Activated T-cell treated with anti-CD3 and anti-CD28 coated beads for 24 hours (primary cell): ENCODE measurements at places on chromosomes 3 and 15.

DNA sequence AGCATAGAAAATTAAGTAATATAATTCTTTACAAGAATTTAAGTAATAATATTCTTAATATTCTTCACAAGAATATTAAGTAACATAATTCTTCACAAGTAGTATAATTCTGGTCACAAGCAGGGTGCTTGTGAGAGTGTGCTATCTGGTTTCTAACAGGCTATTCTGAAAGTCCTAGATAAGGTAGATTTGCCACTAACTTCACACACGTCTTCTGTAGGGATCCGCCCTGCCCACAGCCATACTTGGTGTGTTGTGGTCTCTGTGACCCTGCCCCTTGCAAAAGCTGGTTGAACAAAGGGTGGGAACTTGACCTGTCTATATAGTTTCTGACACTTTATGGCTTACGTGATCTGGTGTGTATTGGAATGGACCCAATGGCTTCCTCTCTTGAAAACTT is 253.4 kb upstream of the MDFIC2 start:
- DNase-seq: no peak

- no peak for DNase-seq
These were observed 24.3 kb upstream of the IL12A start for GRCh38 chr3:159964166-159964973.

DNA sequence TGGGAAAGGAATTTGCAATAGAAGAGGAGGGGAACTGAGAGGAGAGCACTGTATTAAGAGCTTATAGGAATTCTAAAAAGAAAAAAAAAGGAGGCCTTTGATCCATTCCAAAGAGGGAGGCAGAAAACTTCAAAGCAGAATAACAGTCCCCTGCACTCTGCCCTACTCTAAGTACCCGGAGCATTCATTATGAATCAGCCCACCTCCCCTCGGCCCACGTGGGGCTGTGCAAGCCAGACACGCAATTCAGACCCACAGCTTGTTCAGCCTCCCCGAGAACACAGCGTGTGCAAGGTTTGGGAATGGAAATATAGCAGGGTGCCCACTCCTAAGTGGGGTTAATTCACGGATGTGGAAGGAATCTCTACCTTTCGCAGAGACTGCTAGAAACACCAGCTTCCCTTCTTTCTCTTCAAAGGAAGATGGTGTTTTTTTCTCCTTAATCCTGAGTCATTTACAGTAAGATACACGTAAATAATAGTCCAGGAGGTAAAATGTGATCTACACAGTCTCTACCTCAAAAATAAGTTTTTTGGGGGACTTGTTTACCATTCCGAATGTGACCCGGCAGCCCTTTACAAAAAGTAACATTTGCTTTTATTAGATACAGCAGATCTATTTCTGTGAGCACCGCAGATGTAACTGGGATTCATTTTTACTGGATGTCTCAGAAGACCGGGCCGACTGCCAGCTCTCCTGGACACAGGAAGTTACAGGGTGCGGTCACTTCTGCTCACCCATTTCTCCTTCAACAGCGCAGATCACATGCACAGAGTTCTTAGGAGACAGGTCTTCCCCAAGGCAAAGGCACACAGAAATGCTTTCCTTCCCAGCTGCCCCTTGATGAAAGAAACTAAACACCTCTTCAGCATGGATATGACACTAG is 768.5 kb upstream of the CFAP20DC start:
- DNase-seq: no peak

DNA sequence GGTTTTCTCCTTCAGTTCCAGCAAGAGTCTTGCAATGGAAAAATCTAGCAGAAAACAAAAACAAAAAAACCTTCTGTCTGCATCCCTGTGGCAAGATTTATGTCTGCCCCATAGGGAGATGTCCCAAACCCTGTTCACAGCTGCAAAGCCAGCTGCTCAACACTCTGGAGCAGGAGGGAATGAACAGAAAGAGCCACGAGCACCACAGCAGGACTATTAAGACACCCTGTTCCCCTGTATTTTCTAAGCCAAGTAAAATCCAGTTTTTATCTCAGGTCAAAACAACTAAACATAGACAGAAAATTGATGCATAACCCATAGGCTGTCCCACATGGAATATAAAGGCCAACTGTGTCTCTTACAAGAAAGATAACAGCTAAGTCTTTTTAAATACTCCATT is 357.9 kb downstream of the LSAMP start:
- DNase-seq: no peak

GRCh38 chr3:50674349-50675178 is at the start of gene DOCK3:
Gene DOCK3 (plus strand): TSS chr3:50674927. CDS start chr3:50675264, 337 bp downstream.
- peak; percentile 48 for DNase-seq

DNA sequence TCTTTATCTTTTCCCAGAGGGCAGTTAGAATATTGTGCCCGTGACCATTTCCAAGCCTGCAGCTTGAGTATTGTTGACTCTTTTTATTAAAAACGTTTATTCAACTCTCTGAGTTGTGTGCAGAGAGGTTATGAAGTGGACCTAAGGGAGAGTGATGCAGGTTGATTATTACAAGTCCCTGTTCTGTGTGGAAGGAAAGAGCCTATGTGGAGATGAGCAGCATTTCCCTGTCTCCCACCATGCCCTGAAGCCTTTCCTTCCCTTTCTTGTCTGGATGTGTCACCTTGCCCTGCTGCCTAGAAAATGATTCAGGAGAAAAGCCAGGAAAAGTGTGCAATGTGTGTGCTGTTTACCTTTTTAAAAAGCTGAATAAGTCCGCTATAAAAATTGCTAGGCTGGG is 19.4 kb downstream of the ZPLD1 start:
- DNase-seq: no peak

DNA sequence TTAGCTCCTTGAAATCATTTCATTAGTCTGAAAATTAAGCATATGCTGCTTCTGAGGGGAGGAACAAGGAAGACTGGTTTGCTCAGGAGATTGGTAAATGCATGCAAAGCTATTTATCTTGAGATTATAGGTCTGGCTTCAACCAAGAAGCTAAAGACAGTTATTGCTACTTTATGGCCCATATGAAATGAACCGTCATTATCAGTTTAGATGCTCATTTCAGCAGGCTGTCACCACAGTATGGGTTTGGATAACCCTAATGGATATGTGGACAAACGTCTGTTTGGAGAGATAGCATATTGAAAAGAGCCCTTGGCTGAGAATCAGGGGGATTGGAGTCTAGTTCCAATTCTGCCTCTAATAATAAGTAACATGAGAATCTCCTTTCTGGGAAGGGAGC is 922.6 kb downstream of the TUSC7 start:
- no peak for DNase-seq

DNA sequence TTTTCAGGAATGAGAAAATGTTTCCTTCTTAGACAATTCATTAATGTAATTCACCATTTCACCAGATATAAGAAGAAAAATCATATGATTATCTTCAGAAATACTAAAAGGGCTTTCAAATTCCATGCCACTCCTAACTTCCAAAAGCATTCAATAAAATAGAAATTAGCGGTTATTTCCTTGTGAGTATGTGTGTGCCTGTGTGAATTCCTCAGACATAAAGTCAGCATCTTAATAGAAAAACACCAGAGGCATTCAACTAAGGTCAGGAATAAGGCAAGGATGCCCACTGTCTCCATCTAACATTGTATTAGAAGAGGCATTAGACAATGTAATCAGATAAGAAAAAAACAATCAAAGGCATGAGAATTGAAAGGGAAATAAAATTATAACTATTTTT is 88.4 kb downstream of the PLCH1 start:
- no peak for DNase-seq

DNA sequence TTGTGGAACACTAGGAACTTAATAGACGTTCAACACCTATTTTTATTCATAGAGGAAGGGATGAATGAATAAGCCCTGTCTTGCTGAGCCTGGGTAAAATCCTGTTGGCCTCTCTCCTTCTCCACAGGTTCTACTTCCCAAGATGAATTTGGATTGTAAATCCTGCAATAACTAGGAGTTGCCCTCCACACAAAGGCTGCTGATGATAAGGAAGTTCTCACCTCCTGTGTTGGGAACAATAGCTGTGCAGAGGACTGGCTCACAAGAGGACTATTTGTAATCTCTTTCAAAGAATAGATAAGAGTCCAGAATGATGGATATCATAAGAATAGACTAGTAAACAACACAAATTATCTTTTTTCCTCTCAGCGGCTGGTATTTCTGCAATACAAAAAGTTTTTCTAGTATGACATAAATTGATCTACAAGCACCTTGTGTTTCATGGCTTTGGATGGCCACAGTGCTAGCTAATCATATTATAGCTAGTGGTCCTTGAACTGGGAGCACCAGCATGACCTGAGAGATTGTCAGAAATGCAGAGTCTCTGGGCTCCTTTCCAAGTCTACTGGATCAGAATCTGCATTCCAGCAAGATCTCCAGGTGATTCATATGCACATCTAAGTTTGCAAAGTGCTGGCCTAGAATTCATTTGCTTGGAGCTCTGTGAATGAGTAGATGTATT is 28.1 kb upstream of the COL6A6 start:
- DNase-seq: no peak

- no peak for DNase-seq
These were observed 48.0 kb upstream of the KLF13 start for GRCh38 chr15:31278544-31279220.

- no peak for DNase-seq
These were observed 28.1 kb downstream of the CHST14 start for GRCh38 chr15:40498891-40499290.

DNA sequence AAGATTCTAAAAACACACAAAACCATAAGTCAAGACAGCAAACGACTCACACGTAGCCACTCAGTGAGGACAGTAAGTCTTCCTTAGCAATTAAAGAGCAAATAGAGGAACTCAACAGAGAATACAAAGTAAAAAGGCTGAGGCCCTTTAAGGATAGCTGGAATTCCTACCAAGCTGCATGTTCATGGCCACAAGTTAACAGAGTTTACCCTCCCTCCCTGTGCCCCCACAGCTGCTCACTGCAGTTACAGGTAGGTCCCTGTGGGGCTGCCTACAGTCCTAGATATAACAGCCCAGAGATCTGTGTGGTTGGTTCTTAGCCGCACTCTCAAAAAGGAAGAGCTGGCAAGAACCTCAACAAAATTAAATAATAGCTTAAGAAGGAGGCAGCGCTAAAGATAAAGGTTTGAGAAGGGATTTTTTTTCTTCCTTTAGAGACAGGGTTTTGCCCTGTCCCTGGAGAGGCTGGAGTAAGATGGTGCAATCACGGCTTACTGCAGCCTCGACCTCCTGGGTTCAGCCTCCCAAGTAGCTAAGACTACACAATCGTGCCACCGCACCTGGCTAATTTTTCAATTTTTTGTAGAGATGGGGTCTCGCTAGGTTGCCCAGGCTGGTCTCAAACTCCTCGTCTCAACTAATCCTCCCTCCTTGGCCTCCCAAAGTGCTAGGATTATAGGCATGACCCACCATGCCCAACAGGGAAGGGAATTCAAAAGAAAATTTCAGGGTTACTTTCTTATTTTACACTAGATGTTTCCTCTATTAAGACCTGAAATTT is 19.3 kb downstream of the SFMBT1 start:
- DNase-seq: no peak

- peak; percentile 45 for DNase-seq
These were observed 5.9 kb downstream of the NUP210 start for GRCh38 chr3:13414040-13414729.

DNA sequence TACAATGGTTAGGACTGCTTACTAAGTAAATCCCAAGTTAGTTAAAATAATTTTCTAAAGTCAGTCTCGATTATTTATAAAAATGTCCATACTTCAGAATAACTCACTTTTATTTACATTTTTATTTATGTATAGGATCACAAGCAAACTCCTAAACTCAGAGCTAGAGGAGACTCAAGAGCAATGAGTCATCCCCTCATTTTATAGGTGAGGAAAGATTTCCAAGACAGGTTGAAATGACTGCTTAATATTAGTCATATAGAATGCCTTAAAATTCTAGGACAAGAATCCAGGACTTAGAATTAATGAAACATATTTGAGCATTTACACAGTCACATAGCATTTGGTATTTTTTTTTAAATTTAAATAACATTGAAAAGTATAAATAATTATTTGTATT is 983.8 kb downstream of the SI start:
- no peak for DNase-seq

DNA sequence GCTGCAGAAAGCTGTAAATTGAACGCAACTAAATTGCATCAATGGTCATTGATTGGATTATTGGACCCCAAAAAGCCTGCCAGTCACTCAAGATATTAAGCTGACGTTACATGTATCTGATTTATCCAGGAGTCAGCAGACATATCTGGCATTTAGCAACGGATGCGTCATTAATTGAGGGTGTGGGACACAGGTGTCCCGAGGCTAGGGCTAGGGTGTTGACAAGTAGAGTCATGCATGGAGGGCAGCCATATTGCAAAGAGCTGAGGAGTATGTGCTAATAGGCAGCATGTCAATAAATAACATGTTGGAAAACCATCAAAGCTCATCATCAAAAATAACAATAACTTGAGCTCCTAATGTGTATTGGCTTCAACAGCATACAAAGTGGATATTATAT is 234.5 kb upstream of the GOLGA6L4 start:
- DNase-seq: no peak

DNA sequence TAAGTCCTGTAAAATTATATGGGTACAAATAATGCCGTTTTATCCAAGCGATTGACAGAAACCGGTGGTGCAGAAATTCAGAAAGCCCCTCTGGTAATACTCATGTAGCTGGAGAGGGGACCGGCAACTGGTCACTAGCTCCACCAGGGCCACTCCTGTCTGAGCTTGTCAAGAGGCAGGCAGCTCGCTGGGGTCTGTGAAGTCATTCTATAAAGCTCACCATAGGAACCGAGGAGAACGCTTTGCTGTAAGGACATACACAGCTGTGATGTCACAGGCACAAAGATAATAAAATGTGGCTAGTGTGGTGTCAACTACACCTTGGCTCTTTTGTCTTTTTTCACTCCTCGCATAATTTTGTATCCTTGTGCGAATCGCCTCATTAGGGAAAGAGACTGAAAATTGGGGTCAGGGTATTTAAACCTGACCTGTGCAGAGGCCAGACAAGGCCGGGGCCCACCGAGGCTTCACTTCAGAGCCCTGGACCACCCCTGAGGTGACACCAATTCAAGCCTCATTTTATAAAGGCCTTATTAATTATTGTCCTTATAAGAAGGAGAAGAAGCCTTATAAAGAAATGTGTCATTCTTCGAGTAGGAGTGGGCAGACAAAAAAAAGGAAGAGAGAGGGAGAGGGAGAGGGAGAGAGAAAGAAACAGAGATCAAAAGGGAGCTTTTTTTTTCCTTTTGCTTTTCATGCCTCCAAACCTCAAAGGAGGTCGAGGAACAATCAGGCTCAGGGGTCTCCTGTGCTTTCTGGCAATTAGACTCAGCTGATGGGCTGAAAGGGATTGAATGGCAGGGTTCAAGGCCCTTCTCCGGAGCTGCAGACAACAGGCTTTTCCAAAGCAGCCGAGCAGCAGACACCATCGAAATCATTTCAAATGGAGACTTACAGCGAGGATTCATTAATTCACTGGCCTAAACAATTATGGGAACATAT is 813.3 kb upstream of the ARRDC4 start:
- DNase-seq: no peak

DNA sequence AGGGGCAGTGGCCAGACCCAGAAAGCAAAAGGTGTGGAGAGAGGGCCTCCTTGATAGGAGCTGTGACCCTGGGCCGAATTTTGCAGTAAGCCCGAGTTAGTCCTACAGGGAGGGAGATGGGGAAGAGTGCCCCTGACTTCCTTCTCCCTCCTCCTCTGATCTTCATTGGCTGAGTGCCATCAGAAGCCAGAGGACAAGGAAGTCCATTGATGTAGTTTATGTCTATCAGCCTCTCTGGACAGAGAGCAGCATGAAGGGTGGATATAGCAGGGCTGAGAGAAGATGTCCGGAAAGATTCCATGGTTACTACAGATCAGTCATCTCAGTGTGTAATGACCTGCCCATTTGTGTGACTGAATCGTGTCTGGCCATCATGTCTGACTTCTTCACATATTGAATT is 102.5 kb upstream of the FAM3D start:
- no peak for DNase-seq
